Effector memory CD8-positive, alpha-beta T cell (primary cell): ENCODE measurements at places on chromosomes 16 and 17.
A peak's percentile ranks its signal among the peaks of the same experiment; 100 is the strongest.

- DNase-seq = no peak
Measured at GRCh38 chr16:2949705-2950352, 14.2 kb upstream of the KREMEN2 start.

GRCh38 chr17:32461853-32462617, 17.7 kb downstream of the PSMD11 start:
- DNase-seq = peak; percentile 60

DNA sequence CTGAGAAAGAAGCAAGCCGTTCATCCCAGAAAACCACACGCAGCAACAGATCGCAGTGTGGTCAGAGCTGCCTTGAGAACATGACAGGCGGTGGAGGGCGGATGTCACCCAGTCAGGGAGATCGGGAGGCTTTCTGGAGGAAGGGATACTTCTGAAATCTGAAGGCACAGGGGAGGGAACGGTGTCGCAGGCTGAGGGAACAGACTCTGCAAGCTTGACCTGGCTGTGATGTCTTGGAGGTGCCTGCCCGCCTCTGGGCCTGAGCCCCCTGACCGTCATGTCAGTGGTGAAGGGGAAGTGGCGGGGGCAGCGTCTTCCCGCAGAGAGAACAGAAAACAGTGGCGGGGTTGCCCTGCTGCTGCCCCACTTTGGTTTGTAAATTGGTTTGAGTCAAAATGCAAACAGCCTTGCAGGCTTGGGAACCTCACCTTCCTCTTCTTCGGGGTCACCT, 8.1 kb upstream of the ATP2A3 start:
- no peak for DNase-seq

DNA sequence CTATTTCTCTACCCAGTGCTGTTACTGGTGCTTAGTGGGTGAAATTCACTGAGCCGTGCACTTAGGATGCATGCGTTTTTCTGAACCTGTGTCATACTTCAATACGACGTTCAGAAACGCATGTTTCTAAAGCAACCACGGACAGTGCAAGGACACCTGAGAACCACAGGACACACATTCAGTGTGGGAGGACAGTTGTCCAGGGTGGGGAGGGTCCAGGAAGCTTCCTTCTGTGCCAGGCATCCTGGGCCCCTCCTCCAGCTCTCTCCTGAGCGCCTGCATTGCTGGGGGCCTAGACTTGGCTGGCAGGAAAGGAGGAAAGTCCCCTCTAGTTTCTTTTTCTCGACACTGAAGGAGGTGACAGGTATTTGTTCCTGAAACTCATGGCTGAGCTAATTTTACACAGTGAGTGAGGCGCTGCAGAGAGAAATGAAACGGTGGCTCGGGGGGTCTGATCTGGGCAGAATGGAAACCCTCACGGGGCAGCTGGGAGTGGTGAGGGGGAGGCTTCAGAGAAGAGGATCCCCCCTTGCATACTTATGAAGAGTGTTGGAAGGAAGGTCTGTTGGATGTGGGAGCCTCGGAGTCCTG, 89.9 kb downstream of the IRF8 start:
- DNase-seq = no peak

DNA sequence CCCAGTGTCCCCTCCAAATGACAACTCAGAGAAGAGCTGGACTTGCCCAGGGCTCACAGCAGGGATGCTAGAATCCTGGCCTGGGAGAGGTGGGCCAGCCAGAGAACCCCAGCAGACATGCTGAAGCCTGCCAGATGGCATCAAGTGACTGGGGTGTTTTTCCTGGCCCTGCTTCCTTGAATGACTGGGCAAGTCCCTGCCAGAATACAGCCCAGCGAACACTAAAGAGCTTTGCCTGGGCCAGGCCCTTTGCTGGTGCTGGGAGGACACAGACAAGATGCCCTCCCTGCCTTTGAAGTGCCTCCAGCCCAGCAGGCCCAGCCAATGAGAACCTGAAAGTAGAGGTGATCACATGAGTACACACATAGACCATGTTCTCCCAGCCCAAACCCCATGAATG, 11.5 kb downstream of the ZNF319 start:
- DNase-seq = no peak

GRCh38 chr17:46047398-46047797, 48.3 kb downstream of the STH start:
- DNase-seq = no peak
